ENCODE measurements at places on chromosomes 6 and 20. TPM values are rescaled to one million over a fixed set of nuclear protein-coding genes. Genes with fewer than 3 reads are reported as not detected.

- DNase-seq = no peak
Observed at GRCh38 chr20:62412194-62413024, 5.3 kb upstream of the CABLES2 start.

DNA sequence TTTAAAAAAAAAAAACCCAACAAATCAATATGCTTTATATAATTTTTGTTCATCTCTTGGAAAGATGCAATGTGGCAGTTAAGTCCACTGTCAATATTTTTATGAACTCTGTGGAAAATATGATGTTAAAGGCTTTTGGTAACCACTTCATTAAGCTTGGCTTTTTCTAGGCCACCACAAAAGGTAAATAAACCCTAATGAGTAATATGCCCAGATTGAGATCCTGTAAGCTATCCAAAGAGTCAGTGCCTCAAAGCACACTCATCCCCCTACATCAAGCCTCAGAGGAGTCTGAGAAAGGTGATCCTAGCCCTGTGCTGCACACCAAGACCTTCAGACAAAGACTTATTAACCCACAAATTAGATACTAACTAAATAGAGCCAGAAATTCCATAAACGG, 121.1 kb downstream of the CDC5L start:
- no peak for DNase-seq

GRCh38 chr6:75344021-75344420, 59.4 kb upstream of the TMEM30A start:
- DNase-seq = no peak

DNA sequence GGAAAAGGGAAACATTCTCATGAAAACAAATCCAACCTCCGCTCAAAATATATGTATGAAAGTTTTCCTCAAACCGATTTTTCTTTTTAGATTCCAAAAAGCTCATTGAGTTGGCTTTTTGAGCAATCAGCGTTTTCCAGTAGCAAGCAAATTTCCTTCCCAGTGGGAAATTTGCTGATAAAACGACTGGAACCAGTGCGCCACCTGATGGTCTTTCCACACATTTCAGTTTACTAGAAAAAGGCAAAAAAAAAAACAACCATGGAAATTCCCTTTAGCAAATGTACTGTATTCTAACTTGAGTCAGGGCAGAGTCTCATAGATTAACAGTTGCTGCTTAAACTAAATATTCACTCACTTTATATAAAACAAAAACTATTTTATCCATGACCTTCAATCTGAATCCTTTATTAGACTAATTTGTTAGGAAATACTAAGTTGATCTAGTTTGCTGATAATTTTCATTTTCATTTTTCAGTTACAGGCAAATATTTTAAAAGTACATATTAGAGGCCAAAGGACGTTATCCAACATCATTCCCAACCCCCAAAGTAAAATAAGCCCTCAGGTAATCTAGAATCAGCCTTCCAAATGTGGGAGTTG, 271.5 kb downstream of the FOXA2 start:
- DNase-seq = no peak

GRCh38 chr6:163243083-163243482, 171.4 kb upstream of the QKI start:
- no peak for DNase-seq

DNA sequence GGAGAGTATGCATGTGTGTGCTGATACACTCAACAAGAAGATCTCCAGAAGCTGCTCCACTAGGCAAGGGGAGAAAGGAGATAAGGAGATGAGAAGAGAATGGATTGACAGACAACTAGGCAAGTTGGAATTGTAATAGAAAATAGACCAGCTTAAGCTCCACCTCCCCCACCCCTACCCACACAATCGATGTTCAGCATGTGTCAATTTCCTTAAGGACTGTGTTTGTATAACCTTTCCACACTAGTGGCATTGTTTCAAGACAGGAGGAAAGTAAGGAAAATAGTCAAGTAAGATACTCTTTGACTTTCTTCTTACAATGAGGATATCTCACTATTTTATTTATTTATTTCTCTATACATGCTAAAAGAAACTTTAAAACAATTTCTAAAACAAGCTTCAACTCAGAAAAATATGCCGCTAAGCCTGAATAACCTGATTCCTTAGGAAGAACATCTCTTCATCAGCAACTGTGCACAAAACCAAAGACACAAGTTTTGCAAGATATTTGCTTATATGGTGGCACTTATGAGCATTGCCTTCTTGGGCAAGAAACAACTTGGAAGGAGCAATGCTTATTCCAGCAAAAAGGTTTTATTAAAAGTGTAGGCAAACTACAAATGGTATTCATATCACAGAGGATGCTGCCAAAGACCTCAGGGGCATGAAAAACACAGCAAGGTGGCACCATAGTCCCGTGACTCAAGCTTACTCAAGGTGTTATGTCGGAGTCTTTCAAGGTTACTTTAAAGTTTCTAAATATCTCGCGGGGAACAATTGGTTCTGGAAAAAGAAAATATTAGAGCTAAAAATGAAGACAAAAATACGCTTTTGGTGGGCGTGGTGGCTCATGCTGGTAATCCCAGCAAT, 249.1 kb downstream of the COL12A1 start:
- DNase-seq = no peak

DNA sequence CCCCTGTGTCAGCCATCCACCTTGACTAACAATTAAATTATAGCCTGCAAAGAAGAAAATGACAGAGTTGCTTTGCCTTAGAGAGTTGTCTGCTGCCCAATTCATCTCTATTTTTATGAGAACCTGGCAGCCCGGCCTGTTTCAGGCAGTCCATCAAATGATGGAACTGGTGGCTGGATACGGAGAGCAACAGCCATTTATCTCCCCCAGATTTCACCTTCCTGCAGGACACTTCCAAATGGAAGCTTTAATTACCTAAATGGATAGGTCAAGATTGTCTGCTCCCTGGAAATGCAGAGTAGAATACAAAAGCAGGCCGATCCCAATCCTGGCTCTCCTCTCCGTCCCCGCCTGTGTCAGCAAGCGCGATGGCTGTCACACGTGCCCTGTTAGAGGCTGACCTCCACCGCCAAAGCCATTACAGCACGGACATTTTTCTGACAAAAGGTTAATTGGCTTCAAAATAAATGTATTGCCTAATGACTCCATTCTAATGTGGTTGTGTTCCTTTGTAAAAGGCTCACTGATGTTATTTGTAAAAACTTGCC, 86.7 kb downstream of the PACRG start:
- DNase-seq = no peak

DNA sequence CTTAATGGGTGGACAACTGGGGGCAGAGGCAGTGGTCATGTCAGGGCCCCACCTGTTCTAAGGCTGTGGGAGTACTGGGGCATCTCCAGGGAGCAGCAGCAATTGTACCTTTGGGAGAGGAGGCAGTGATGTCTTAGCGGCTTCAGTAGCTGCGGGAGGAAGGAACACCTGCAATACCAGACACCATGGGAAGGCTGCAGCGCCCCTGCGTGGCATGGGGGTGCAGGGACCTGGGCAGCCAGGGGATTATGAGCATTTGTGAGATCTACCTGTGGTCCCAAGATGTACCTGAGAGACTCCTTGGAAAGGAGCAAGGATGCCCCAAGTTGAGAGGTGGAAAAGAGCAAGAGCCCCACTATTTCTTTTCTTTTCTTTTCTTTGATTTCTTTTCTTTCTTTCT, 112.1 kb upstream of the GPR6 start:
- peak; percentile 70 for DNase-seq

- no peak for DNase-seq
Observed at GRCh38 chr6:49030251-49031020, 432.6 kb downstream of the MMUT start.

The GGTLC1 gene
- not detected for total RNA-seq

The TNNC2 gene
- 3.1 TPM for total RNA-seq

The TFAP2C gene
- 22.5 TPM for total RNA-seq

The MICB gene
- 6.8 TPM for total RNA-seq

The ZFAND3 gene
- 56.7 TPM for total RNA-seq

The NCR2 gene
- not detected for total RNA-seq

The DST gene
- 85.1 TPM for total RNA-seq

Measured in H9 (cell line).